ENCODE measurements at places on chromosomes 13 and 19.

- no peak for DNase-seq
Observed at GRCh38 chr13:77177646-77178045, 149.2 kb downstream of the MYCBP2 start.

GRCh38 chr13:102911336-102911735, 65.5 kb downstream of the ERCC5 start:
- no peak for DNase-seq

DNA sequence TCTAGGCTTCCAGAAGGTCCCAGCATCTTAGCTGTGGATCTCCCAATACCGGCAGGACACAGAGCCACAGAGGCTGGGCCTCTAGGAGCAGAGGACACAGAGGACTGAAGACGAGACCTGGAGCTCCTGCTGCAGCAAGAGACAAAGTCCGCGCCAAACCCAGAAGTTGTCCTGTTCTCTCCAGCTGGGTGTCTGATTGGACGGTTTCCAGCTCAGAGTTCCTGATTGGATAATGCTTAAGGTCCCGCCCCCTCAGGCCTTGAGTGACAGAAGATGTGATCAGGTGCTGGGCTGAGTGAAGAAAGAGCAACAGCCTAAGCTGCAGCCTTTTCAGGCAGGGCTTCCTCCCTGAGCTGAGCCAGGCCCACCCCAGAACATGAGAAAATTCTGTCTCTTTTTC, 59.9 kb upstream of the ZNF85 start:
- DNase-seq = no peak

- no peak for DNase-seq
Observed at GRCh38 chr13:53126841-53127245, 98.2 kb downstream of the OLFM4 start.

DNA sequence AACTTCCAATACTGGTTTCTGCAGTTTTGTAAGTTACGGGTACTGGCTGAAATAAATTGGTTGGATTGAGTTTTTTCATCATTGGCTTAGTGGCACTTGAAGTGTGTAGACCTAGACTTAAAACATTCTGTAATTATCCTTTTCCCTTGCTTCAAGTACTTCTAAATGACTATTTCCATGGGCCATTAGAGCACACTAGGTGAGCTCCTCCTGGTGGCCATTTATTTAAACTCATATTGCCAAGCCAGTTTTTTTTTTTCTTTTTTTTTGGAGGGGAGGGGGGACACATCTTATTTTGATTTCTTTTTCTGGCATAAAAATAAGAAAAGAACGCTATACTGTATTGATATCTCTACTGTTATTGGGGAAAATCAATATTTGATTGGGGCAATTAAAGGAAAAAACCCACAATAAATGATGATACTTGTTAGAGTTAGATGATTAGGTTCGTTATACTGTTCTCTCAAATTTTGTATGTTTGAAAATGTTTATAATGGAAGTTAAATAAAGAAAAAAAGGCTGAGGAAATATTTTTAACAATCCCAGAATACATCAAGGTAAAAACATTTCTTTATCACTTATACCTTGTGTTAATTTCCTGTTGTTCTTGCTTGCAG, 82.9 kb downstream of the PDS5B start:
- peak; percentile 10 for DNase-seq

GRCh38 chr19:30857966-30858490, 485.8 kb downstream of the ZNF536 start:
- no peak for DNase-seq

- no peak for DNase-seq
Observed at GRCh38 chr13:32663660-32664059, 77.4 kb downstream of the PDS5B start.

GRCh38 chr13:46484561-46484960, 68.4 kb upstream of the LRCH1 start:
- no peak for DNase-seq

GRCh38 chr19:4103080-4103433, 20.9 kb downstream of the MAP2K2 start:
- DNase-seq = no peak

GRCh38 chr13:28299916-28300315, 161.6 kb downstream of the PAN3 start:
- no peak for DNase-seq

GRCh38 chr19:56705939-56706338, 34.4 kb upstream of the ZNF835 start:
- DNase-seq = no peak

- DNase-seq = no peak
Observed at GRCh38 chr13:45779901-45780300, 71.7 kb downstream of the SIAH3 start.

DNA sequence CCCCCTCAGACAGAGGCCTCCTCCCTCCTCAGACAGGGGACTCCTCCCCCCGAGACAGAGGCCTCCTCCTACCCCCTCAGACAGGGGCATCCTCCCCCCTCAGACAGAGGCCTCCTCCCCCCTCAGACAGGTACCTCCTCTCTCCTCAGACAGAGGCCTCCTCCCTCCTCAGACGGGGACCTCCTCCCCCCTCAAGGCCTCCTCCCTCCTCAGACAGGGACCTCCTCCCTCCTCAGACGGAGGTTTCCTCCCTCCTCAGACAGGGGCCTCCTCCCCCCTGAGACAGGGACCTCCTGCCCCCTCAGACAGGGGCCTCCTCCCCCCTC, 13.9 kb downstream of the C3 start:
- DNase-seq = no peak

Data from AG09309 (cell line).